ENCODE measurements at places on chromosomes 12 and 14.

DNA sequence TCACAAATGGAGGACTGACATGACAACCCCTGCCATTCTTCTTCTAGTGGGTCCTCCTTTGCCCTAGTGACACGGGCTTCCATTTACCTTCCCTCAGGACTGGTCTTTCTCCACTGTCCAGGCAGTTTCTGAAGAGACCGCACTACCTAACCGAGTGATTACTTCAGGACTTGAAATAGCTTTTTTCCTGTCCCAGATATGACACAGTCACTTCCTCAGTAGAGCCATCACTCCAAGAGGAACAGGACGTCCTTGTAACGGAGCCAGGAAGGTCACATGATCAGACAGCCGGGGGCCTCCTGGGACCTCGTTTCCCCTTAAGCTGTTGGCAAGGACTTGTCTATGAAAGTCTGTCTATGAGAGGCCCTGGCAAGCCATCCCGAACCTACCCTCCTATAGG lies 62.3 kb downstream of the FOS start:
- DNase-seq, result peak; percentile 60

- no peak for DNase-seq
These were observed 720 bp upstream of the FGF6 start for GRCh38 chr12:4446335-4446734.

GRCh38 chr14:103550451-103551337 lies 11.8 kb downstream of the BAG5 start:
- peak; percentile 51 for DNase-seq

DNA sequence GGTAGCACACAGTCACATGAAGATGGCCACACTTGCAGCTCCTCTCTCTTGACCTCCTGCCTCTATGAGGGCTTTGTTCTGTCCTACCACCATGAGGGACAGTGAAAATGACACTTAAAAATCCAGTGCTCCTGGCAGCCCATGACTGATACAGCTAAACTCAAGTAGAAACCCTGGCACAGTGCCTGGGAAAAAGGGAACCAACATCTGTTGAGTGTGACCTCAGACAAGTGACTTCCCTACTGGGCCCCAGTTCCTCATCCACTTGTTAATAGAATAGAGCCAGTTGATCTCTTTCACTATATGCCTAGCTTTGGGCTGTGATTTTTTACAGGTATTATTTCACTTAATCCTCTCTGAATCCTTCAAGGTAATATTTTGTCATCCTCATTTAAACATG lies 4.8 kb downstream of the GUCY2C start:
- DNase-seq, result no peak

DNA sequence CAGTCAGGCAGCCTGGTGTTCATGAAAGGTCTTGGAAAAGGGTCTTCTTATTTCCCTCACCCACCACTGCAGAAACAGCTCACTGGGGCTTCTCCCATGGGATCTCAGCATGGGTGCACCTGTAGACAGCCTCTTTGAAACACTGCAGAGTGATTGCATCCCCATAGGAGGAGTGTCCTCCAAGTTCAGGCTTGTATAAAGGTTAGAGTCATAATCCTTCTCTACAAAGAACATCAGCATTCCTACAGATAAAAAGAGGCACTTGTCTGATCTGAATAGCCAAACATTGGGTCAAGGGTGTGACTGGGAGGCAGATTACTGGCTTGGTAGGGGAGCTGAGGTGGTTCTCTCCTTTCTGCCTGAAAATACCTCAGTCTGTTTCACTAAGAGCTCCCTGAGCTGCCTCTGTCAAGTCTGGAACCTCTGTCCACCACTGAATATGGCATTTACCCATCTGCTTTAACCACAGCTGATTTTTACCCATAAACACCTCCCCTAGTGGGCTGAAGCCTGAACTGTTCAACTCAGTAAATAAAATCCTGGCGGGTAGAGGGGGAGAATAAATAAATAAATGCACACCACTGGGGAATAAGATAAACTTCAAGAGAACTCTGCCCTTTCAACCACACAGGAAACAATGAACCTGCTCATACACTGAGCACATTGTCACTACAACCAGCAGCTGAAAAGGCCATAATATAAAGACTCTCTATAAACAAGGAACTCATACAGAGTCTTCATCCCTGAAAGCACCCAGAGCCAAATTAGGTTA lies 120.7 kb upstream of the SCAF11 start:
- no peak for DNase-seq

DNA sequence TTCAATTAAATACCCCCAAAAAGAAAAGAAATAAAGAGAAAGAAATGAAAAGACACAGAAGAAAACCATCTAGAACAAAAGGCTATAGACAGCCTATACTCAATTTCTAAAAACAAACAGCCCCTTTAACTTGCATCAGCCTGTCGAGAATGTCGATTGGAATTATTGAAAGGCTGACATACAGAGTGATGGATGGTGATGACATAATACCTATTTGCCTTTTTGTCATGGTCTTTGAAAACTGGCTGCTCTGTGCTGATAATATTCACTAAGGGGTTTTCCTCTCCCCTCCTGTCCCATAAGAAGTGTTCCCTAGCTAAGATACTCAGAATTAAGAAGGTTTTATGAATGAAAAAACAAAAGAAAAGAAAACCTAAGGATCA lies 393.7 kb downstream of the SOX5 start:
- DNase-seq, result no peak

DNA sequence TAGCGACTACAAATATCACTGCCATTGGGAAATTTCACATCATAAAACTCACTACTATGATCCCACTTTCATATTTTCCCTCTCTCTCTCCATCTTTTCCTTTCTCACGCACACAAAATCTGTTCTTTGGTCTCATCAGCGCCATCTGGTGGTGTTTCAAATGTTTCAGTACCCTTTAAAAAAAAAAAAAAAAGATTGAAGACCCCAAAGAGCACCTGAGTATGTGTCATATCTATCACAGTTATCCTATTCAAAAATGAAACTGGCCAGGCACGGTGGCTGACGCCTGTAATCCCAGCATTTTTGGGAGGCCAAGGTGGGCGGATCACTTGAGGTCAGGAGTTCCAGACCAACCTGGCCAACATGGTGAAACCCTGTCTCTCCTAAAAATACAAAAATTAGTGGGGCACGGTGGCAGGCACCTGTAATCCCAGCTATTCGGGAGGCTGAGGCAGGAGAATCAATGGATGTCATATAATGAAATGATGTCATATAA lies 72.4 kb downstream of the TTC9 start:
- DNase-seq, result peak; percentile 51

DNA sequence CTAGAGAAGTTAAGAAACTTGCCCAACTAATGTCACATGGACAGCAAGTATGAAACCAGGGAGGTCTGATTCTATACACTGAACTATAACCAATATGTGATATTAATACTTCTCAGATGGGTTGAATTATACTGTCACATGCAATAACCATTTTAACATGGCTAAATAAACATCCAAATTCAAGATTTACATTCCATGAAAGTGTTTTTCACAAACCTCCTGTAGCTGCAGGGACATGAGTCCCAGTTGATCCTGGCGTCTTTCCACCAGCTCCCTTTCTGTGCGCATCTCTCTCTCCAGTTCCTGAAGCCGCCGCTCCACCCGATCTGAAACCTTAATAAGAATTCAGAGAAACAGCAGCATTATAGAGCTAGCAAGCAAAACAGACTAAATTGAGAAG lies 79.0 kb downstream of the CEP128 start:
- DNase-seq, result no peak

DNA sequence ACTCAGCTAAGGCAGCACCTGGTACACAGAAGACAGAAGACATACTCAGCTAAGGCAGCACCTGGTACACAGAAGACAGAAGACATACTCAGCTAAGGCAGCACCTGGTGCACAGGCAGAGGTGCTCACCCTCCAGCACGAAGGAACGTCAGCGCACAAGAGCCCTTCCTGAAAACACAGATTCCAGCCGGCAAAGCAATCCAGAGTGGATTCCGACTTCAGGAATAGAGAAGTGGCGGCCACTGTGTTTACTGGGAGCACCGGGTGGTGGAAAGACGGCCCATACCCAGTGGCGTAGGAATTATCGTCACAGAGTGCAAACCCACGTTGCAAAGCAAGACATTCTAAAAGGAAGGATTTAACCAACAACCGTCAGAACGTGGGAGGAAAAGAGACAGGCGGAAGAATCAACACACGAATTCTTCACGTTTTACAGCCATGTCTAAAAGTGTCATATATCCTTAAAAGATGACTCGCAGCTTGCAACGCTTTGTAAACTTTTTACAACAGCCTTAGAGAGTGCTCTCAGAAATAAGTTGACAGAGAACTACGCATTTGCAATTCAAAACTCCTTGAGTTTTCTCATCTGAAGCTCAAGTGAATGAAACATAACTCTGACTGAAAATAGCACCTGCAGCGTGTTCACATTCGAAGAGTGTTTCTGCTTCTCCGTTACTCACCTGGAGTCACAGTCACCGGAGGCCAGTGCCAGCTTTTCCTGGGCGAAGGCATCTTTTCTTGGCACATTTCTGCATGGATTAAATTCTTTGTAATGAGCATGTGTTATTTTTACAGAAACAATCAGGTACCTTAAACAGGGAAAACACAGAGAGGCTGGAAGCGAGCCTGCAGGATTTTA lies 55.8 kb upstream of the GALNT9 start:
- no peak for DNase-seq

- no peak for DNase-seq
These were observed 33.7 kb upstream of the HELB start for GRCh38 chr12:66268562-66268961.

DNA sequence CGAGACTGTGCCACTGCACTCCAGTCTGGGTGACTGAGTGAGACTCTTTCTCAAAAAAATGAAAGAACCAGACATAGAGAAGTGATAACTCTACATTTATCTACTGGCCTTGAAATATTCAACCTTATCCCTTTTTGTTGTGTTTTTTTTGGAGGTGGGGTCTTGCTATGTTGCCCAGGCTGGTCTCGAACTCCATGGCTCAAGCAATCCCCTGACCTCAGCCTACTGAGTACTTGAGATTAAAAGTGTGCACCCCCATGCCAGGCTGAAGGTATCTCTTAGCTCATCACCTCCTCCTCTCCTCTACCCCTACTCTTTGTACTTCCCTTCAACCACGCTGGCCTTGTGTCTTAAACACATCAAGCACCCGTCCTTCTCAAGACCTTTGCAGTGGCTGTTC lies 3.8 kb downstream of the DRAM1 start:
- no peak for DNase-seq

- DNase-seq, result no peak
These were observed 108.1 kb upstream of the HIF1A start for GRCh38 chr14:61587081-61587713.

- peak; percentile 51 for DNase-seq
These were observed 151.8 kb downstream of the TBX5 start for GRCh38 chr12:114253976-114254778.

DNA sequence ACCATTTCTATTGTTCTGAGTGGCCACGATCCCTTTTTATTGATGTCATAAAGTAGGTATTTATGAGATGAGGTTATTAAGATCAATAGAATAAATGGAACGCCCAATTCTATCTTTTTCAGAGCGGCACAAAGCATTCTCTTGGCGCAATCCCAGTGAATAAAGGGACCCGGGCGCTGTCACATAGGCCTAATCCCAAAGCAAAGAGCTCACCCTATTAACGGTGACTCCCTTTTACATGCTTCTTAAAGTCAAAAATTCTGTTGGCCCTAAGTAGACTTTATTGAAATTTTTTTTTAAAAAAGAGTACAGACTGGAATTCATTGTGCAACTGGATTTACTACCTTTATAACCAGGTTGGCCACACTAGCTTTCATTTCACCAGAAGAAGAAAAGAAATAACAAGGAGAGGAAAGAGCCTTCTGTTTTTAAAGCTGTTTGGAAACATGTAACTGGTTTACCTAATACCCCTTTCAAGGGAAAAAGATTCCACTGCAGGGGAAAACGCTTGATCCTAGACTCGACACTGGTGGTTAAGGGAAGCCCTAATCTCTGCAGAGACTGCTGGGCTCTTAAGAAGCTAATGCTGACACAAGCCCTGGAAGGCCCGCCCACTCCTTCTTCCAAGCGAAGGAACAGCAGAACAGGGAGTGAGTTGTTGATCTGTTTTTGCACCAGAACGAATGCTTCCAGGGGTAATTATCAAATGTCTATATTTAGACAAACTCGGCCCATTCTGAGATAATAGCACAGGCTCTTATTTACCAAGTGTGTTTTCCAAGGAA lies 381.2 kb downstream of the BCL11B start:
- DNase-seq, result peak; percentile 2

- DNase-seq, result no peak
These were observed 27.1 kb upstream of the MTERF2 start for GRCh38 chr12:107014055-107014454.

GRCh38 chr12:77238335-77238734 lies 173.0 kb upstream of the E2F7 start:
- no peak for DNase-seq

DNA sequence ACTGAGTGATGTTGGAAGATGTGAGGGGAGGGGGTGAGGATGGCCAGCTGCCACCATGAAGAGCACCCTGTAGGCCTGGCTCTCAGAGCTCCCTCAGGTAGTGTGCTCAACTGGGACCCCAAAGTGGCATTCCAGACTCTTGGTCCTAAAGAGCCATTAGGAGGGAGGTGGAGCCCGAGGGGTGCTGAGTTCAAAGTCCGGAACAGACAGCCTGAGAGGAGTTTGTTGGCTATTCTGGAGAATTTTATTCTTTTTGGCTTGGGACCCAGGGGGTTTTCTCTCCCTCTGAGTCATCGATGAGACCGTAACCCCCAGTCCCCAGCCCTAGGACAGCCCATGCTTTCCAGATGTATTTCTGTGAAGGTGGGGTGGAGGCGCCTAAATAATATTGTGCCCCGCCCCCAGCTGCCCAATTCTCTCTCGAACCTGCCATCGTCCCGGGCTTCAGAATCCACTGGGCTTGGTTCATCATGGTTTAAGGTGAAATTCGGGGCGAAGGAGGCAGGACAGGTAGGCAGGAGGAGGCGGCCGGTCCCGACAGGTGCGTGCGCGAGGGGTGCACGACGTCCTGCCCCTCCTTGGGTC lies 690 bp upstream of the RBP5 start:
- DNase-seq, result no peak

DNA sequence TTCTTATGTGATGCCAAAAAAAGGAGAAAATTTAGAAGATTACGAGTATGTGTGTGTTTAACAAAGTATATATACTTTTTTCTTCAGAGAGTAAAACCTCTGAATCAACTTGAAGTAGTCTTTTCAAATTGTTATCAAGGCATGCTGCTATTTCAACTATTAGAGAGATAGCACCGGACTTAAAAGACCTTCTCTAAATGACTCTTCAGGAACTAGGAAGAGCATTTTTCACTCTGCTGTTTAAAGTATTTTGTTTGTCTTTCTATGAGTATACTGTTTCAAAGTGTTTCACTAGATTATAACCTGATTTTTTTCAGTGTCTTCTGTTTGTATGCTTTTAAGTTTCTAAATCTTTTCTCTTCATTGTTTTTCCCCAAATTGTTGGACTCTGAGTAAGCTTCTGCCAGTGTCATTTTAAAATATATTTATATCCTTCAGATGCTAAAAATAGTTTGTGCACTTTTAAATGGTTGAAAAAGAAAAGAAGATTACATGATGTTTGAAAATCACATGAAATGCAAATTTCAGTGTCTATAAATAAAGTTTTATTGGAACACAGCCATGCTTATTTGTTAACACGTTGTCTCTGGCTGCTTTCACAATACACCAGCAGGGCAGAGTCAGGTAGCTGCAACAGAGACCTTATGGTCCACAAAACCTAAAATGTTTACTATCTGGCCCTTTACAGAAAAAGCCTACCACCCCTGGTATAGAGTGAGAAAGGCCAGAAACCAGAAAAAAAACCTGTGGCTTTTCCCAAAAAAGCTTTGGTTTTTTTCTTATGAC lies 21.3 kb downstream of the CRADD start:
- DNase-seq, result no peak
